ENCODE measurements at places on chromosomes 5 and 9. TPM values are rescaled to one million over a fixed set of nuclear protein-coding genes. Genes with fewer than 3 reads are reported as not detected.
A peak's percentile ranks its signal among the peaks of the same experiment; 100 is the strongest.

The PTGDS gene
- total RNA-seq: 123 TPM

DNA sequence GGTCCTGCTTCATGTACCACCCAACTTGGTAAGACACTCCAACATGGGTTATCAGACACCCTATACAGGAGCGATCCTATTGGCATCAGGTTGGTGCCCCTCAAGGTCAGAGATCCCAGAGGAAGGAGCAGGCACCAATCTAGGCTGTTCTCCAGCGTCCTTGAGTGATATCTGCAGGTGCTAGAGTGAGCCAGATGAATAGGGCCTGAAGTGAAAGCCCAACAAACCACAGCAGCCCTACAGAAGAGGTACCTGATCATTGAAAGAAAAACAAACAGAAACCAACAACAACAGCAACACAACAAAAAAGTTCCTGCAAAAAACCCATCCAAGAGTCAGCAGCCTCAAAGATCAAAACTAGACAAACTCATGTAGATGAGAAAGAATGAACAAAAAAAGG is 584.8 kb downstream of the HINT1 start:
- no peaks in the 10 kb centered on the region for H3K4me1 ChIP-seq
- no peak overlapping the region for H3K4me3 ChIP-seq
- no peaks in the 10 kb centered on the region for H3K27me3 ChIP-seq
- DNase-seq: no peak
- no peak overlapping the region for H3K27ac ChIP-seq

The IFNE gene
- not detected for total RNA-seq

DNA sequence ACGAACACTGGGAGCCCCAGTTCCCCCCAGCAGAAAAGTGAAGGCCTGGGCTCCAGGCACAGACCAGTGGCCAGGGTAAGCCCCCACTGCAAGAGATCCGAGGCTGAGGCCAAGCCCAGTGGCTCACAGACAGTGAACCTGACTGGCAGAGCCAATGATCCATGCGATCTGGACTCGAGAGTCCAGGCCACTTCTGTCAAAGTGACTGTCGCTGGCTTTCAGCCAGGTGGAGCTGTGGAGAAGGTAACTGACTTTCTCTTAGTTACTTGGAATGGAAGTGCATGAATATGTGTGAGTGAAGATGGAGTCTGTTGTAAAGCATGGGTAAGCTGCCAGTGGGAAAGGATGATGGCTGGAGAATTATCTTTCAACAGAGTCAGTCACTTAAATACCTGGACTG is 99.7 kb downstream of the GOLPH3 start:
- no peak overlapping the region for H3K27ac ChIP-seq
- H3K27me3 ChIP-seq: no peaks in the 10 kb centered on the region
- peaks cover 6% of the 10 kb centered on the region for H3K4me1 ChIP-seq
- H3K36me3 ChIP-seq: no peaks in the 10 kb centered on the region
- DNase-seq: no peak

GRCh38 chr5:150457121-150457520 is 7.6 kb upstream of the RPS14 start:
- no peak overlapping the region for H3K4me3 ChIP-seq
- DNase-seq: no peak
- no peaks in the 10 kb centered on the region for H3K27me3 ChIP-seq
- H3K4me1 ChIP-seq: peaks cover 13% of the 10 kb centered on the region

The CCL27 gene
- 0.78 TPM for total RNA-seq

GRCh38 chr9:135887021-135887507 is 20.3 kb downstream of the CAMSAP1 start:
- peaks cover 61% of the 10 kb centered on the region for H3K4me1 ChIP-seq
- H3K27ac ChIP-seq: peak overlapping the region; percentile 80
- H3K4me3 ChIP-seq: peak overlapping the region; percentile 19

- peak within 1 kb of the TSS; percentile 65 for H3K27ac ChIP-seq
- no peaks in the 10 kb centered on the region for H3K27me3 ChIP-seq
- peak within 1 kb of the TSS; percentile 91 for H3K4me3 ChIP-seq
- DNase-seq: peak; percentile 96
- no peaks in the 10 kb centered on the region for H3K36me3 ChIP-seq
Observed at GRCh38 chr5:134411546-134412266, at the start of gene CDKN2AIPNL. CDKN2AIPNL (minus strand) TSS chr5:134411881; CDS start chr5:134411854, 27 bp downstream.

GRCh38 chr5:72600391-72600981 is 93.3 kb upstream of the ZNF366 start:
- no peaks in the 10 kb centered on the region for H3K36me3 ChIP-seq
- no peaks in the 10 kb centered on the region for H3K27me3 ChIP-seq
- H3K27ac ChIP-seq: no peak overlapping the region
- H3K4me1 ChIP-seq: peaks cover 24% of the 10 kb centered on the region
- no peak overlapping the region for H3K4me3 ChIP-seq
- DNase-seq: no peak

The MAST4 gene
- 12.9 TPM for total RNA-seq

DNA sequence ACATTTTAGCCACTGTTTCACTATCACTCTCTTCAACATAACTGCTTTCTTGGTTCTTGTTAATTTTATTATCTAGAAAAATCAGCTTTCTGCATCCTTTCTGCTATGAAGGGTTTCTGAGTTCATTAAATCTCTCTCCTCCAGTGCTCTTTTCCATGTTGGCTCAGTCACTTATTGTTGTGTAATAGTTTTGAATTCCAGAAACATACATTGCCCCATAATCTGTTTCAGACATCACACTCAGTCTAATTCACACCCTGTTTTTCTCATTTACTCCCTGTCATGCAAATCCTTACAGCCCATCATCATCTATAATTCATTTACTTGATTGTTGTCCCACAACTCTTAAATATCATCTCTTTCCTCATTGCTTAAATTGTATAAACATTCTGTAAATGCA is 176.1 kb upstream of the CDH12 start:
- H3K36me3 ChIP-seq: no peaks in the 10 kb centered on the region
- H3K27me3 ChIP-seq: peaks cover 2% of the 10 kb centered on the region
- no peak overlapping the region for H3K27ac ChIP-seq
- H3K4me3 ChIP-seq: no peak overlapping the region
- no peaks in the 10 kb centered on the region for H3K4me1 ChIP-seq

GRCh38 chr5:150114773-150115408 is 28.5 kb upstream of the CSF1R start:
- H3K4me3 ChIP-seq: no peak overlapping the region
- peak overlapping the region; percentile 93 for H3K27ac ChIP-seq
- H3K36me3 ChIP-seq: peaks cover 39% of the 10 kb centered on the region

Data from osteocyte (in vitro differentiated cells).